HT-29 (cell line): ENCODE measurements at places on chromosomes 11 and 22.

DNA sequence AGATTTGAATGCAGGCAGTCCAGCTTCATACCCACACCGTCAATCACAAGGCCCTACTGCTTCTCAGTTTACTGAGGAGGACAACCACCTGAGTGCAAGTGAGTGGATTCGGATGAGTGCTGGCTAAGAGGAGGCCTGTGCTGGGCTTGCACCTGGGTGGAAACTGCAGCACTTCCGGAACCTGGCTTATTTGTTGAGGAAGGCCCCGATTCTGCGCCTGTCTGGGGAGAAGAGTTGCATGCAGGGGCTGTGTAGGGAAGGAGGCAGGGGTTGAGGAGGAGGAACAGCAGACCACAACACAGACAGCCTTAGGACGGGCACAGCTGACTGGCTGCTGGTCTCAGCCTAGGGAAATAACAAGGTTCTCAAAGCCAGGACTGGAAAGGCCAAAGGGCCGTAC is 20.8 kb downstream of the ABTB2 start:
- DNase-seq, result no peak

DNA sequence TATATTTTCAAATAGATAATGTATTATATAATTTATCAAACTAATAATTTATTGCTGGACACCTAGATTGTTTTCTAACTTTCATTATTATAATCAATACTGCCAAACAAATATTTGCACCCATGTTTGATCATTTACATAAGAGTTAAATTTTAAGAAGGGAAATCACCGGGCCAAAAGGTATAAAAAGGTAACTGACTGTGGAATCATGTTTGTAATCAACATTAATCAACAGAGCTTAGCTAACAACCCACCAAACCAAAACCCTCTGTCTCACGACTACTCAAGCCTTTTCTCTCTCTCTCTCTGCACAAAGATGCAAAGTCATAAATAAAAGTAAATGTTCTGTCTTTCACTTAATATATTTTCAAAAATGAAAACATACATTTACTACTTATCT is 14.8 kb downstream of the LPXN start:
- no peak for DNase-seq

DNA sequence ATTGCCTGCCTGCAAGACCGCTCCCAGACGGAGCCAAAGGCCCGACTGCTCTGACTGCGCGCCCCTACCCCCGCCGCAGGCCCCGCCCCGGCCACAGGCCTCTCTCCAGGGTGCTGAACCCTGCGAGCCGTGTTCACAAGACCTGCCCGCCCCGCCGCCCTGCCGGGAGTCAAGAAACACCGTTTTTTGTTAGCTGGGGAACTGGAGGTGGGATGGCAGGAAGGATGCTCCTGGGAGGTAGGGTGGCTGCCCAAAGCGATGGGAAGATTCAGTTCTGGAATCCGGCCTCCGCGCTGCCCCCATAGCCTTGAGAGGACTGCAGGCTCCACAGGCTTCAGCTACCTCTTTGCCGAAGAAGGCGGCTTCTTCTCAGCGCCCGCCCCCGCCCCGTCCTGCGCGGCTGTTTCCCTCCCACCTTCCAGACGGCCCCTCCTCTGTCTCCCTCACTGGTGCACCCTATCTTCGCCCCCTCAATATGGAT is 2.7 kb upstream of the PDE2A start:
- peak; percentile 38 for DNase-seq

DNA sequence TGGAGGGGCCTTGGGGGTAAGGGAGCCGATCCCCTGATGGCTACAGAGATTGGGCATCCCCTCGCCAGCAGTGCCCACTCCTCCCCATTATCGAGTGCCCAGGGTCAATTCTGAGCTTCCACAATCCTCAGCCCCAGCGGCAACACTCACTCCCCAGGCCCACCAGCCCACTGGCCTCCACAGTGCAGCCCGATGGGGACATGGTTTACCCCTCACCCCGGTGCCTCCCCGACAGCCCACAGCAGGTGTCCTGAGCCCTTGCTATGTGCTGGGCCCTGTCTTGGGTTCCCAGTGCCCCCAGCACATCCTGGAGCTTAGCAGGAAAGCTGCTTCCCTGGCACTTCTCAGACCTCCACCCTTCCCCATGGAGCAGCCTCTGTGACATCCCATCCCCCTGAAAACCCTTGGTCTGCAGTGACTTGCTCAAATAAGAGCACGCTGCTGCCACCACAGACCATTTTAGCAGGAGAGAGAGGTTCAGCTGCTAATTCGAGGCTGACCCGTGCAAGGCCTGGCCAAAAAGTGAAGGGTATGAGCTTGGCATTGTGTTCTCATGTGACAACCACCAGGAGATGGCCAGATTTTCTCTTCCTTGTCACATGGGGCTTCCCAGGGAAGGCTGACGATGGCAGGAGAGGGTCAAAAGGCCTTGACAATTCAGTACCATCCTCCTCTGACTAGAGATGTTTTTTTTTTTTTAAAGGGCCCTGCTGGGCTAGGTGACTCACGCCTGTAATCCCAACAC is 23.6 kb downstream of the KCNJ4 start:
- DNase-seq, result no peak

DNA sequence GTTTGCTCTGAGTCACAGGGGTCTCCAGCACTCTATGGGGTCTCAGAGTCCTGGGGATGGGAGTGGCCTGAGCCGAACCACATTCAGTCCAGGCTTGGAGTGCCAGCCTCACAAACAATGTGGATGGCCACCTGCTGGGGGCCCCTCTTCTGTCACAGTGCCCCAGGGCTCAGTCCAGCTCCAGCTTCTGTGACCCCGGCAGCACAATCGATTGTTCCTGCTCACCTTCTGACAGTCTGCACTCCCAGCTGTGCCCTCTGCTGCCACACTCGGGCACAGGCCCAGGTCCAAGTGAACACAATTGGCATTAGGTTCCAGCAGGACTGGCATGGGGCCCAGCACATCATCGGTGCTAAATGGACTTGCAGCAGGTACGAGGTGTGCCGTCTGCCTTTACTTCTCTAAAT is 84.8 kb downstream of the TP53I11 start:
- no peak for DNase-seq

GRCh38 chr22:49208768-49209252 is 618.9 kb downstream of the BRD1 start:
- DNase-seq, result no peak

GRCh38 chr22:44109416-44109815 is 71.3 kb upstream of the PARVG start:
- no peak for DNase-seq

- DNase-seq, result no peak
Measured at GRCh38 chr11:95337175-95337957, 106.4 kb upstream of the SESN3 start.

DNA sequence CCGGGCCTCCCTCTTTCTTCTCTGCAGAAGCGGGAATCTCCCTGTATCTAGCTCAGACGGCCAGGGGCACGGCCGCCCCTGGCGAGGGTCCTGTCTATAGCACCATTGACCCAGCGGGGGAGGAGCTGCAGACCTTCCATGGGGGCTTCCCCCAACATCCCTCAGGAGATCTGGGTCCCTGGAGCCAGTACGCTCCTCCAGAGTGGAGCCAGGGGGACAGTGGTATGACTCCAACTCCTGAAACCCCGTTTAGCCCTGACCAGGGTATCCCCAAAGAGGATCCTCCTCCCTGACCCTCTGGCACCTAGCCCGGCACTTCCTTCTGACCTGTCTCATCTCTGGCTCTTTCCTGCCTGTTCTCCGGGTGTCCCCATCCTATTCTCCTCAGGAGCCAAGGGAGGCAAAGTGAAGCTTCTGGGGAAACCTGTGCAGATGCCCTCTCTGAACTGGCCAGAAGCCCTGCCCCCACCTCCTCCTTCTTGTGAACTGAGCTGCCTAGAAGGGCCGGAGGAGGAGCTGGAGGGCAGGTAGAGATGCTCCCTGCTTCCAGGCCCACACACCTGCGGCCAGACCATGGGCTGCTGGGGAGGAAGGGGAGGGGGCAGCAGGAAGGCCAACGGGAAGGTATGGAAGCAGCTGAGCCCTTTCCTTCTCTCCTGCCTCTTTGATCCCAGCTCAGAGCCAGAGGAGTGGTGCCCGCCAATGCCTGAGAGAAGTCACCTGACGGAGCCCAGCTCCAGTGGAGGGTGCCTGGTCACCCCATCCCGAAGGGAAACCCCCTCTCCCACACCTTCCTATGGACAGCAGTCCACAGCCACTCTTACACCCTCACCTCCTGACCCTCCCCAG is 12.9 kb downstream of the ROBO3 start:
- no peak for DNase-seq

DNA sequence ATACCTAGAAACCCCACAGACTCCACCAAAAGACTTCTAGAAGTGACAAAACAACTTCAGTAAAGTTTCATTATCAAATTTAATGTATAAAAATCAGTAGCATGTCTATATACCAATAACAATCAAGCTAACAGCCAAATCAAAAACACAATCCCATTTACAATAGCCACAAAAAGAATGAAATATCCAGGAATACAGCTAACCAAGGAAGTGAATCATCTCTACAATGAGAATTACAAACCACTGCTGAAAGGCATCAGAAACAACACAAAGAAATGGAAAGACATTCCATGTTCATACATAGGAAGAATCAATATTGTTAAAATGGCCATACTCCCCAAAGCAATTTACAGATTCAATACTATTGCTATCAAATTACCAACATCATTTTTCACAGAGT is 46.0 kb downstream of the PRCP start:
- DNase-seq, result no peak

DNA sequence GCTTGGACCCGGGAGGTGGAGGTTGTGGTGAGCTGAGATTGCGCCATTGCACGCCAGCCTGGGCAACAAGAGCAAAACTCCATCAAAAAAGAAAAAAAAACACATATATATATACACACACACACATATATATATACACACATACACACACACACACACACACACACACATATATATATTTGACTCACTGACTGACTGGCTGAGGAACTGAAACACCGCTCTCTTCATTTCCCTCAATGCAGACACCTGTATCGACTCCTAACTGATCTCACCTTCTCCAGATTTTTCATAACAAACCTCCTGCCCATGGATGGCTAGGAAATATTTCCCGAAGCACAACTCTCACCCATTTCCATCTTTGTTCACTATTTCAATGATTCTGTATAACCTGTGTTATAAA is 140.7 kb upstream of the ANO3 start:
- DNase-seq, result no peak

- no peak for DNase-seq
Measured at GRCh38 chr22:39765661-39766060, 127.9 kb downstream of the ENTHD1 start.

- no peak for DNase-seq
Measured at GRCh38 chr22:45722006-45722405, 50.4 kb downstream of the ATXN10 start.

DNA sequence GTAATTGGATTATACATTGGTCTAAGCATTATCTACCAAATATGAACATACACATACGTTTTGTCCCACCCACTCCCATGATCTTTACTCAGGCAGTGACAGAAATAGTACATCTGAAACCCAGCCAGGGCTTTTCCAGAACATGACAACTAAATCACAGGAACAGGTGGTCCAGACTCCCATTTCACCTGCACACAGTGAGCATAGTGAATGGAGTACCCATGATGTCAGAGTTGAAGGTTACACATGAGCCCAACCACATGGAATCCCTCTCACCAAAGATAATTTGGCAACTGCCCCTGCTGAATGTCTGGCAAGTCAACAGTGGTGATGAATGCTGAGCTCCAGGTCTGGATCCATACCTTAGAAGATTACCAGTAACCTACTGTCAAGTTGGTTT is 411.9 kb upstream of the LUZP2 start:
- DNase-seq, result no peak

- DNase-seq, result no peak
Measured at GRCh38 chr11:76228071-76228874, 22.0 kb upstream of the WNT11 start.

DNA sequence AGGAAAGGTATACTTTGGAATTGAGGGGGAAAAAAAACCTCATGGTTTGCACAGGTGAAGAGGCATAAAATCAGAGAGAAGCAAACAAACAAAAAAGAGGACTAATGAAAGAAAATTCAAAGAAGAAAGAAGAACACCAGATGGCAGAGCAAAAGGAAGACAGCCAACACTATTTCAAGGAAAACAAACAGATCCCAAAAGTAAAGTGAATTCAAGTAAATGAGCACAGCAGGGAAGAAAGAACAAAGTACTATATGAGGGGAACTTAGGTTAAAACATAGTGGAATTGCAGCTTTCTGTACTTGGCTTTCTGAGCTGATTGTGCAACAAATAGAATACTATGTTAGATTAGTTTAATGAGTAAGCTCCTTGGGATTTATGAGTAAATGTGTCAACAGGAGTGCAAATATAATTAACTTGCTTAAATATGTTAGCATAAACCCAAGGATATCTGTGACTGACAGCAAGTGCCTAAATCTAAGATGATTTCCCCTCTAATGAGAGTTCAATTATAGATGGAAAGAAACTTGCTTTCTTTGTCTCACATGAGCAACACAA is 404.6 kb upstream of the CNTN5 start:
- no peak for DNase-seq

- DNase-seq, result no peak
Measured at GRCh38 chr22:45870011-45870410, 107.0 kb downstream of the WNT7B start.

DNA sequence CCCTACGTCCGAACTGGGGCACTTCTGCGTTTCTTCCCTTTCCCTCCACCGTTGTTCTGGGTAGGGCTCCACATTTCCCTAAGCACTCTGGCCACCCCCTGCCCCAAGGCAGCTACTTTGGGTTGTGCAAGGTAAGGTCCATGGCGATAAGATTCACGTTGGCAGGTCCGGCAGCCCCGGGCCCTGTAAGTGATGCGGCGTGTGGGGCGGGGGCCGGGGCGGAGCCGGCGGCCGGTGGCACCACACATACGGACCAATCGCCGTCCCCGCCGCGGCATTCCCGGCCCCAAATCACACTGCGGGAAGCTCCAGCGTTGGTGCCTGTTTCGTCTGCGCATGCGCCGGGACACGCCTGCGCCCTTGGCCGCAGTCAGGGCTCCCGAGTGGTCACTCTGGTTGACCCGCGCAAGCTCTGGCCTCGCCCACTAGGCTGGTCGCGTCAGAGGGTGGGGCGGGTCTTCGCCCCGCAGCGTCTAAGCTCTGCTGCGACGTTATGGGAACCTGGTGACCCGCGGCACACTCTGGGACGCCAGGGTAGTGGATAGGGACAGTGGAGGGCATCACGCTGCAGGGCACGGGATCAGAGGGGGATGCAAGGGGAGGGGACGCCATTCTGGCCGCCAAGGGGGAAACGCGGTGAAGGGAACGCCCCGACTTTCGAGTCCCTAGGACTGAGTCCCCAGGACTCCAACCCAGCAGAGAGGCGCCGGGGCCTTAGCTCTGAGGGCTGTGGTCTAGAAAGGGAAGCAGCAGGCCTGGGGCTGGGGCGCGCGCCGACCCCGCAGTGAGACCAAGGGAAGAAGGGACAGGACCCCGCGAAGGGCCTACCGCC is 1.6 kb downstream of the FADS1 start:
- peak; percentile 89 for DNase-seq

- DNase-seq, result no peak
Measured at GRCh38 chr11:103471546-103471945, 362.3 kb downstream of the DYNC2H1 start.
